Natural killer cell treated with Interleukin-12 subunit alpha and Interleukin-12 subunit beta and Interleukin-15 and Interleukin-18, amount 100 ng/mL, for 72 hours (primary cell): ENCODE measurements at places on chromosomes 6 and 20. TPM values are rescaled to one million over a fixed set of nuclear protein-coding genes. Genes with fewer than 3 reads are reported as not detected.

The COL9A3 gene
- not detected for total RNA-seq

The BPIFB4 gene
- total RNA-seq = not detected

DNA sequence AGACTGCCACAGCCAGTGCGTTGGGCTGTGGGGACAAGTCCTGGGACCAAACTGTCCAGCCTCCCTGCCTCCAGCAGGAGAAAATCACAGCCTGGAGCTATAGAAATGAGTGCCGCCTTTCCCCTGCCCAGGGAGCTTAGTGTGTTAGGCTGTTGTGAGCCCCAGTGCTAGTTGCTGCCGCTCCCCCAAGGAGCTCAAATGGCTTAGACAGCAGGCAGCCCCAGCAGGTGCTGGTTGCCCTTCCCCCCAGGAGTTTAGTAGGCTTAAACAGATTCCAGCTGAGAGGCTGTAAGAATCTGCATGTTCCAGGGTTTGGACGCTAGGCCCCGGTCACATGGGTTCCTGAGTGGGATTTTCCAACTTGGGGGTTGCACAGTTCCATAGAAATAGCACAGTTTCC lies 27.2 kb upstream of the HMGN3 start:
- no peak for DNase-seq

GRCh38 chr6:119673741-119674140 lies 324.2 kb upstream of the MAN1A1 start:
- DNase-seq = no peak

GRCh38 chr20:25327521-25328235 lies 63.0 kb downstream of the ABHD12 start:
- DNase-seq = no peak

DNA sequence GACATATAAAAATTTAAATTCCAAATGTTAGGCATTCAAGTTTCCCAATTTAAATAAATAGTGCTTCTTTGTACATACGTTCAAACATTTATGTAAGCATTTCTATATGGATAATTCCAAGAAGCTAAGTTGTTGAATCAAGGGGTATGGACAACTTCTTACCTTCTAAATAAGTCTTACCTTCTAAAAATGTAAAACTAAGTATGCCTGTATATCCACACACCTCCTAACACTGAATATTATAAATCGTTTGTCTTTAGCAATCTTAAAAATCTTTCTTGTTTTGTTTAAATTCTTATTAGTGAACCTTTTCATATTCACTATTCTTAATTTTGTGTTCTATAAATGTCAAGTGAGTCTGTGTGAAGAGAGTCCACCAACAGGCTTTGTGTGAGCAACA lies 2.5 kb upstream of the ZSCAN16 start:
- no peak for DNase-seq

DNA sequence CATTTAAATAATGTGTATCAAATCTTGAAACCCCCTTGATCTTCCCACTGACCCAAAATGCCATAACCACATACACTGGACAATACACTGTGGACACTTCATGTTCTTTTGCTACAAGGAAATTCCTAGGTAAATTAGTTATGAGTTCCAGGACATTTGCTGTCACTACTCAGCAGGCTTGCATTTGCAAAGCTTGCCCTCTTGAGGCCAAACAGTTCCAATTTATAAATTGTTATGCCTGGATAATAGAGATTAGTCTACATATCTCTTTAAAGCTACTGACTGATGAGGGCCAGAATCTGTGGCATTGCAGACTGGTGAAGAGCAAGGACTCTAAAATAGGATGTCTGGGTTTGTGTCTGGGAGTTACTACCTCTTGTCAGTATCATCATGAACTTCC lies 17.4 kb upstream of the RAB32 start:
- DNase-seq = no peak

DNA sequence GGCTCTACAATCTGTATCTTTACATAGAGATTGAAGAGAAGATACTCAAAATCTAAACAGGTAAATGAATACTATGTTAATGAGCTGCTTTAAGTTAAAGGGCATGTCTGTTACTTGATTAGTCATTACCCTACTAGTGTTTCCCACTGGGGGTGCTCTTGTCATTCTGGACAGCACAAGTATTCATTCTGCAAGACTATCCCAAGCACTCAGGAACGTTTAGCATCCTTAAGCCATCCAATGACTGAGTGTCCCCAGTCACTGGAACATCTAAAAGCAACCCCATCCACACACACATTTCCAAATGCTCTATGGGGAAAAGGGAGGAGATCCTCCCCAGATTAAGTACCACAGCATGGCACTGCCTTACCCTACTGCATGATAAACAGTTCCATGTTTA lies 25.7 kb downstream of the EZR start:
- no peak for DNase-seq
